ENCODE measurements at places on chromosomes 3 and 15.

- DNase-seq, result no peak
Observed at GRCh38 chr3:38490281-38491030, 5.7 kb upstream of the EXOG start.

- no peak for DNase-seq
Observed at GRCh38 chr15:88894819-88895767, at the start of gene HAPLN3. TSS of gene HAPLN3 (minus strand) at chr15:88895544. CDS start at chr15:88887298, 8,246 bp downstream.

DNA sequence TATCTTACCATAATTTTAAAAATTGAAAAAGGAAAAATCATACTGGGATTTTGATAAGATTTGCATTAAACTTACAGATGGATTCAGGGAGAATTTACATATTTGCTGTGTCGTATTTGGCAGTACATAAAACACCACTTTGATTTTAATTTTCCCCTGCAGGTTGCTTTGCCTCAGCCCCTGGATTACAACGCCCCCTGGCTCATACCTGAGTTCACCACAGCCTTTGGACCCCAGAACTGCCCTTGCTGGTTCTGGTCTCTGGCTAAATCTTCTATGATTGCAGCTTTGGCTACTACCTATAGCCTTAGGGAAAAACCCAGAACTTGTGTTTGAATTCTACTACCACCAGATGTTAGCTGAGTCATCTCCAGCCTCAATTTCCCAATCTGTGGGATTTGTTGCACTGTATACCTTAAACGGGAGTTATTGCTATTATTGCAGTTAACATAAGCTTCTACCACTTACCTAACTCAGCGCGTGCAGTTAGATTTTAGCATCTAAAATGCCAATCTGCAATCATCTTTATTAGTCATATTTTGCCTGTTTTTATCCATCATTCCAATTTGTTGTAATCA, 315.7 kb upstream of the GADL1 start:
- DNase-seq, result no peak

- DNase-seq, result no peak
Observed at GRCh38 chr15:88230823-88231222, 25.7 kb downstream of the NTRK3 start.

DNA sequence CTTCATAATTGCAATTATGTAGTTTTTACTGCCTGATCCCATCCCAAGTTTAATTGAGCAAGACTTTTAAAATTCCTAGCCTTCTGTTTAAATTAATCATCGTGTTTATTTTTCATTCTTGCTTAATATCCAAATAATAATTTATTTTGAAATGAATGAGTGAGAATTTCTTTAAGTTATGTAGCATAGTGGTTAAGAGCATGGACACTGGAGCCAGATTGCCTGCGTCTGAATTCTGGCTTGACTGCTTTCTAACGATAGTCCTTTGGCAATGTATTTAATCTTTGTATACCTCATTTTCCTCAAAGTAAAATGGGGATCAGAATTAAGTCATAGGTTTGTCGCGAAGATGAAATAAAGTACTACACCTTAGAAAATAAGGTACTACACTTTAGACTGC, 71.4 kb downstream of the LRRC49 start:
- no peak for DNase-seq

DNA sequence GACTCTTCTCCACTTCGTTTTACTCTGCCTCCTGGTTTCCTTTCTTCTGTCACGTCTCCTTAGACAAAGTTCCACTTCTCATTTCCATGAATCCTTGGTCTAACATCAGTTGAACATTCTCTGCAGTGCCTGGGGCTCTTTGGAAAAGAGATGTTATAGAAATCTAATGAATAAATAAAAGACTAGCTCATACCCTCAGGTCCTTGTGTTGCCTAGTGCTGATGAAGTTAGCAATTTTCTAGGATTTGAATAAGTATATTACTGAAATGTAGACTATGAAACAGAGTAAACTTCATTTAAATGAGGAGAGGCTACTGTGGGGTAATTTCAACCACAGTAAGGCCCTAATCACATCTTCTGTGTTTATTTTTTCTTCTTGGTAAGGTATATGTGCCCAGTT, 146.9 kb upstream of the CADPS start:
- no peak for DNase-seq

DNA sequence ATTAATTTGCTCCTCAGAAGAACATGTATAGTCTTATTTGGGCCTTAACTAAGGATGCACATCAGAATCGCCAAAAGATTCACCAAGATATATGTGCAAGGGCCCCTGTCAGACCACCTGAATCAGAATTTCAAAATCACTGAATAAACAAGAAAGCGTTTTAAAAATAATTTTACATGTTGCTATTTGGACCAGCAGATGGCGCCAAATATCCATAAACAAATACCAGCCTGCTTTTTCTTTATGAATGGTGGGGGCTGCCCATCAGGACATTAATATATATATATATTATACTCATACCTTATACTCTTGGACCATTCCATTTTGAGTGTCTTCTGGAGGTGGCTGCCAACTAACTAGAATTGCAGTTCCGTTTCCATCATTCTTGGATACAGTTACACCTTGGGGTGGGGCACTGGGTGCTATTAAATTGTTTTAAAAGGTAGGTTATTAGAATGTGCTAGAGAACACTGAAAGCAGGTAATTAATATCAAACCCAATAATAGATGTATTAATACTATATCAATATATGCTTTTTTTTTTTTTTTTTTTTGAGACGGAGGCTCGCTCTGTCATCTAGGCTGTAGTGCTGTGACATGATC, 1108.3 kb downstream of the ROBO1 start:
- no peak for DNase-seq

DNA sequence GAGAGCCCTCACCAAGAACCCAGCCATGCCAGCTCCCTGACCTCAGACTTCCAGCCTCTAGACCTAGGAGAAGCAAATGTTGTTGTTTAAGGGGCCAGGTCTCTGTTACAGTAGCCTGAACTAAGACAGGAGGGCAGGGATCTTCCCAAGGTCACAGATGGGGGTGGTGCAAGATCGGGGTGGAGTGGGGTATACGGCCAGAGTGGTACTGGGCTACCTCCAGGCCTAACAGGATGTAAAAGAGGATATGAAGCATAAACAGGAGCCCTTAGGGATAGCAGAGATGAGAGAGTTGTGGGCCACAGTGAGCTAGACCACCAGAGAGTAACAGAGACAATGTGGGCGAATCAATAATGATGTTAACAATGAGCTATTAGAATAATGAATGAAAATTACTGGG, 82.9 kb downstream of the TOP2B start:
- DNase-seq, result no peak

GRCh38 chr3:454986-455385, 258.4 kb downstream of the CHL1 start:
- DNase-seq, result no peak

DNA sequence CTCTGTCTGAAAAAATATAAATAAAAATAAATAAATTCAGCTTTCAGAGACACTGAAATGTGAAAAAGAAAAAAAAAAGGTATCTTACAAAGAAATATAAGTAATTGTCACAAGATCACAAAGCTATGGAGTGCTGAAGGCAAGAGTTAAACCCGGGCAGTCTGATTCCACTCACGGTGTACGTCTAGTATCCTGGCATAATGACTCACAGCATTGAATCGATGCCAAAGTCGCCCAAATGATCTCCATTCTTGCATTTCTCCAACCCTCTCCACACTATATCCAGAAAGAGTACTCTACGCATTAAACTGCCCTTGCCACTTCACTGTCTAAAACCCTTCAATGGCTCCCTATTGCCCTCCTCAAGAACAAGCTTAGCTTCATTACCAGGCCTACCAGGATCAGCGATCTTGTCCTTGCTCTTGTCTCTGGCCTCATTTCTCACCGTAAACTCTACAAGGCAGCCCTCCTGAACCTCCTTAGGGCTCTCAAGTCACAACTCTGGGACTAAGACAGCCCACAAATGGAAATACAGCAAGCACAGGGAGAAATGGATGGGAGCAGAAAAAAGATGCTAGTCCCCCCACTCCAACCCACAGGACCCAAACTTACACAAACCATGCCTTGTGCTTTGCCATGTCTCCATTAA, 7.7 kb downstream of the SUCLG2 start:
- no peak for DNase-seq

- no peak for DNase-seq
Observed at GRCh38 chr15:100856867-100857266, 22.8 kb upstream of the ALDH1A3 start.

DNA sequence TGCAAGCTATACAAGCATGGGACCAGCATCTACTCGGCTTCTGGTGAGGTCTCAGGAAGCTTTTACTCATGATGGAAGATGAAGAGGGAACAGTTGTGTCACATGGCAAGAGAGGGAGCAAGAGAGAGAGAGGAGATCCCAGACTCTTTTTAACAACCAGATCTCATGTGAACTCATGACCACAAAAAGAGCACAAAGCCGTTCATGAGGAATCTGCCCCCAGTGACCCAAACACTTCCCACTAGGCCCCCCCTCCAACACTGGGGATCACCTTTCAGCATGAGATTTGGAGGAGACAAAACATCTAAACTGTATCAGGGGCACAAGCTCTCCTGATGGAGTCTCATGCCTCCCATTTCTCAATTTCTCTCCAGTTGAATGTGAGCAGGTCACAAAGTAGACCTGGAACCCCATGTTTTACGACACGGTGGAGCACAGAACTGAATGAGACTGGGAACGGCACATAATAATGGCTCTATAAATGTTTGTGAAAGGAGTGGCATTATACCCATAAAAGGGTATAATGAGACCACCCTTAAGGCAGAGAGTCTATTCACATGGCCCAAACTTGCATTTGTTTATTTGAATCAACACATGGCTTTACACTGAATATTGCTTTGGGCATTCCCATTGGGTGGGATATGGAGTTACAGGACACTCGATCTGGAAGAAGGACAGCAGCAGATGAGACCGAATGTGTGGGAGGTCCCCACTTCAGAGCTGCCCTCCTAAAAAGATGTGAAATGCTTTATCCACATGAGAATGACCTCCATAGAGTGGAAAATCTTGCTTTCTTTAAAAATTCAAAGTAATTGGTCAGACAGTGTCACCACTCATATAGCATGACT, 38.8 kb downstream of the IL16 start:
- no peak for DNase-seq

- DNase-seq, result no peak
Observed at GRCh38 chr15:36330598-36330997, 248.8 kb upstream of the CDIN1 start.

DNA sequence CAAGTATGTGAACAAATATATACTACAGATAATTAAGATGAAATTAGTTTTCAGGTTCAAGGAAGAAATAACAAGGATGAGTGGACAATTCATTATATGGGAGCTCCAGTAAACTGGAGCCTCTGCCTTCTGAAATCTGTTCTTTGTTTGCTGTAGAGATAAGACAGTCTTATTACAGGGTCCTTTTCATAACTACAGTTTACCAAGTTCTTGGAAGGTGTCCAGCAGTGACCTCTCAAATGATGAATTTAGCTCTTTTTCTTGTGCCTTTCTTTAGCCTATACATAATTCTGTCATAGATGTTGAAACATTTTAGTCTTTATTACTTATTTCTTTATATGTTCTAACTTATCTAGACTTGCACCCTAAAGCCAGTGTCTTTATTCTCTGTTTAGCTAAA, 89.7 kb upstream of the GBE1 start:
- no peak for DNase-seq

DNA sequence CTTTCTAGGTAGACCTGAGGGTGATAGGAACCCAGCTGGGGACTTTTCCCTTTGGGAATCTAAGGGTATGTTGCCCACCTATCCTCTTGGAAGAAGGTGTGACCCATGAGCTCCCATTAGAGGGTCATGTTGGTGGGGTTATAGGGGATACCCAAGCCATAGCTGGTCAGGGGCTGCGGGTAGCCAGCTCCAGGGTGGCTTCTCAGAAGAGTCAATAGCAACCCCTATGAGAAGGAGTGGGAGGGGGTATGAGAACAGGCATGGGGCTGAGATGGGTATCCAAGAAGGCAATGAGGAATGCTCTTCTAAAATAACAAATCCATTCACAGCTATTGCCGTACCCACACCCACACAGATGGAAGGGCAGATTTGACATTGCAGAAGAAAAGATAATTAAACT, 217.8 kb downstream of the UACA start:
- DNase-seq, result no peak

GRCh38 chr3:105362021-105362665, 4.6 kb upstream of the ALCAM start:
- DNase-seq, result no peak

GRCh38 chr3:182794455-182795388, 1.4 kb downstream of the ATP11B start:
- no peak for DNase-seq

DNA sequence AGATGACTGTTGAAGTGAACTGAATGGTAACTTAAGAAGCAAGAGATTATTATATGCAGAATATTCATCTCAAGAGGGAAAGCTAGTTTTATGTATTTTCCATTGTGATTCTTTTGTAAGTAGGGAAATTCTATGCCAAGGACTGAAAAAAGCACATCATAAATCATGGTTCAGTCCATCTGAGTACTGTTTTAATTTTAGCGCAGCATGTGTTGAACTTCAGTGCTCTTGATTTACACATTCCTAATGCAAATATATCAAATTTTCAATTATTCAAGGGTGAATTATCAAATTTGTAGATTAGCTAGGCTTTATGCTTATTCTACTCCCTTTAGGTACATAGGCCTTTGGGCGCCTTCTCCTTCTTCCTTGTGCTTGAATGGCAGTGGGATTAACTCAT, 50.3 kb upstream of the TCF12 start:
- no peak for DNase-seq

DNA sequence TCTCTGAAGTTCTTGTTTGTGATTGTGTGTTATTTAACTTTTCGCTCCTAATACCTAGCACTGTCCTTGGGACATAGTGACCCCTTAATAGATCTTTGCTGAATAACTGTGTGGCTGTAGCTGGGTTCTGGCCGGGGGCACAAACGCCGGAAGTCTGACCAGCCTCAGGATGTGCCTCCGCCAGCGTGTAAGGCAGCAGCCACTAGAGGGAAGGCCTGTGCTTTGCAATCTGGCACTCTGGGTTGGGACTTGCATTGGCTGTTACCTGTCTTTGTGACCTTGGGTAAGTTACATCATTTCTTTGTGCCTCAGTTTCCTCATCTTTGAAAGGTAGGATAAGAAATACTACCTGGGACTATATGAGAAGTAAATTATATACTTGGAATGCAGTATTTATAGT, 158.7 kb downstream of the GHSR start:
- DNase-seq, result no peak

GRCh38 chr15:48112242-48112641, 8.5 kb upstream of the SLC24A5 start:
- DNase-seq, result no peak

DNA sequence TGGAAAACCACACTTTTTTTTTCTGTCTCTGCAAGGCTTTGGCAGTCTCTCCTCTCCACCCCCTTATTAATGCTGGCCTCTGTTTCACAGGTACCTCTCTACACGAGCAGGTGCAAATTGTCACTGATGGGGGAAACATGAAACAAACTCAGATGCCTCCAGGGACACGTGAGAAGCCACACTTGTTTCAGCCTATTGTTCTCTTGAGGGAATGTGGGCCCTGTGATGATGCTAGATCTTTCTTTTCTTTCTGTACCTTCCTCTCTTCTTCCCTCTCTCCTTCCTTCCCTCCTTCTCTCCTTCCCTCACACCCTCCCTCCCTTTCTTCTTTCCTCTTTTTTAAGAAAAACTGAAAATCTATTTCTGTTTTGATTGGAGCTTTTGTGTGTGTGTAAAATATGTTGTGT, 5.7 kb upstream of the BLM start:
- no peak for DNase-seq
